ENCODE measurements at places on chromosomes 6 and 20.

GRCh38 chr6:170042596-170043118, 248.2 kb downstream of the DLL1 start:
- no peak for DNase-seq

DNA sequence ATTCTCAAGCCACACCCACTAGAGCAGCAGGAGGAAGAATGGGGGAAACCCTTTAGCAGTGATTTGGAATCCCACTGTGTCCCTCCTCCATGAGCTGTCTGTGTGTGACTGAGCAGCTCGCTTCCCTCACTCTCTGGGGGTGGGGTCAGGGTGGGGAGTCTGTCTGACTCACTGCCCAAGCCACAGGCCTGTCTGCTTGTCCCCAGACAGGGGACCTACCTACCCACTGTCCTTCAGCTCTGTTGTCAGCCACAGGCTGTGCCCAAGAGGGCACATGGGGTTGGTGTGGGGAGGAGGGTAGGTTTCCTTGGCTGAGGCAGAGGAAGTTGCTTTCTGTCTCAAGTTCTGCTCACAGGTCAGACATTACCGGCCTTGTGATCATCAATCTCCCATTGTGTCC, 127.0 kb downstream of the MAFB start:
- no peak for DNase-seq

DNA sequence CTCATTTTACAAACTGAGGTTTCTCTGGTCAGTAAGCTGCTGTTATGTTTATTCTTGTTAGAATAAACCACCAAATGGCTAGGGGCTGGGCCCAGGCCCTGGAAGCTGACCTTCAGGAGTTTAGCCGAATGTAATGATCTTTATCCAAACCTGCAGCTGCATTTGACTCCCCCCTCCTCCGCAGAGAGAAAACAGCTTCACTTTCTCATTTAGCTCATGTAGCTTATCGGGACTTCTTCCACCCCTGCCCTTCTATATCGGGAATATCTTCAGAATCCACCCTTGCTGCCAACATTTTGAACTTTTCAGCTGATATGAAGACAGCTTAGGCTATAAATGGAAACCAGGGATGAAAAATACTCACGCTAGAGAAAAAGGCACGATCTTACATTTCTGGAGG, 102.6 kb downstream of the ZMYND8 start:
- no peak for DNase-seq

DNA sequence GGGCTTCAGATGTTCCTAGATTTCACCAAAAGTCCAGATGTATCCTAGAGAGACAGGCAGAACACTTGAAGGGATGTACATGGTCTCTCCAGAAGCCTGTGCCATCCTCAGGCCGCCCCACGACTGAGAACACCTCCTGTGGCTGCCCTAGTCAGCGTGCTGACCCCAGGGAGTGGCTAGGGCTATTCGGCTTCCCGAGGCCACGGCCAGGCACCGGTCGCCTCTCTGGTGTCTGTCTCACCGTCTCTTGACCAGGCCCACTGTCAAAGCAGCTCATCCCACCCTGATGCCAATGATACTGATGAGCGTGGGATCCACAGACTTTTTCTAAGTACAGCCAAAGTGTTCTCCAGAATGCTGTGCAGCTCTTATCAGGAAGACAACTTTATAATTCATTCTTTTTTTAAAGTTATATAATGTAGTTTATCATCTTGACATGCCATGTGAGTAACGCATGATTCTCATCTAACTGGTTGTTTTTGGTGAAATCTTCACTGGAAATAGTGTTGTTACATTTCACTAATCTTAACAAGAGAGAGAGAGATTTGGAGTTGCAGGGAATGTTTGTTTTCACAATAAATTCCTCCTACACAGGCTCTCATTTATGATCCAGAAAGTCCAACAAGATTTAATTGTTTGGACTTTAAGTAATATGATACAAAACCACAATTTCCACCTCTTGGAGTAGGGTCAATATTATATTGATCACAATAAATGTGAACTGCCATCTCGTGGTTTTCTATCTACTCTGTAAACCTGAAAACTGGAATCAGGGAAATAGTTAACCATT, 41.7 kb upstream of the KLHL31 start:
- DNase-seq: no peak

- no peak for DNase-seq
Measured at GRCh38 chr6:124459268-124459667, 503.0 kb upstream of the RNF217 start.

- DNase-seq: no peak
Measured at GRCh38 chr20:46720776-46721425, 11.5 kb downstream of the SLC2A10 start.

- no peak for DNase-seq
Measured at GRCh38 chr6:117007659-117008058, 130.6 kb downstream of the RFX6 start.

- no peak for DNase-seq
Measured at GRCh38 chr20:16385891-16386290, 187.4 kb downstream of the KIF16B start.

DNA sequence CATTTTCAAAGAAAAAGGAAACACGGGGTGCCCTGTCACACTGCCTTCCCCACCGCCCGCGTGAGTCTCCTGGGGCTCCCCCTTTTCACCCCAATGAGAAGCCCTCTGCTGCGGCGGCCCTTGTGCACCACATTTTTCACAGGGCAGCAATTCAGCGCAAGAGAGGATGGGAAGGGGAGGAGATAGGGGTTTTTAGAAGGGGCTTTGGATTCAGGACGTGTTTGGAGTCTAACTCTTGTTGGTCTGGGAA, 726 bp upstream of the ARFGEF3 start:
- DNase-seq: no peak

GRCh38 chr20:45448270-45448669, 21.3 kb upstream of the WFDC2 start:
- no peak for DNase-seq
